ENCODE measurements at places on chromosomes 2 and 18.
A peak's percentile ranks its signal among the peaks of the same experiment; 100 is the strongest.

- H3K36me3 ChIP-seq = peaks cover 12% of the 10 kb centered on the region
- peaks cover 8% of the 10 kb centered on the region for H3K4me1 ChIP-seq
- DNase-seq = no peak
- H3K27me3 ChIP-seq = no peaks in the 10 kb centered on the region
- H3K27ac ChIP-seq = no peak overlapping the region
Measured at GRCh38 chr2:54271843-54272627, 16.0 kb upstream of the TSPYL6 start.

DNA sequence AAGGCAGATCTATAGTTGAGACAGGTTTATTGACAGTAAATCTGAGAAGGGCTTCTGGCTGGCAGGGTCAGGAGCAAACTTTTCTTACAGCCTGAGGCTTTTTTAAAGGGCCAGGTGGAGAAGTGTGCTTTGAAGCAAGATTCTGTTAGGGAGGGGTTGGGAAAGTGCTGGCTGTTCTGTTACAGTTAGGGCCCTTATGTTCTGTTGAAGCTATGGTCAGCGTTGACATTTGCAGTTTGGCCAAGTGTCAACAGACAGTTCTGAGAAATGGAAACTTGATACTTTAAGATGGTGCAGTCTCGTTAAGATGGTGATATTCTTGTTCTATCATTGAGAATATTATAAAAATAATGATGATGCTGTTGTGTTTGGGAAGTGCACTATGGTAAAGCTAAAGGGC is 154.2 kb downstream of the RDH14 start:
- no peak overlapping the region for H3K4me3 ChIP-seq
- no peaks in the 10 kb centered on the region for H3K36me3 ChIP-seq
- no peak for DNase-seq

GRCh38 chr18:2540575-2540974 is 30.7 kb downstream of the METTL4 start:
- H3K4me1 ChIP-seq = no peaks in the 10 kb centered on the region
- H3K36me3 ChIP-seq = peaks cover 5% of the 10 kb centered on the region
- H3K4me3 ChIP-seq = no peak overlapping the region
- no peaks in the 10 kb centered on the region for H3K27me3 ChIP-seq
- H3K27ac ChIP-seq = no peak overlapping the region
- no peak for DNase-seq

GRCh38 chr2:156110890-156111289 is 221.6 kb downstream of the NR4A2 start:
- H3K4me3 ChIP-seq = no peak overlapping the region
- H3K36me3 ChIP-seq = no peaks in the 10 kb centered on the region
- peak; percentile 55 for DNase-seq

- H3K4me3 ChIP-seq = no peak overlapping the region
- H3K27ac ChIP-seq = no peak overlapping the region
- DNase-seq = no peak
Measured at GRCh38 chr2:110140401-110140800, 24.8 kb upstream of the MALL start.

GRCh38 chr2:236342951-236343350 is 78.7 kb upstream of the ASB18 start:
- H3K27ac ChIP-seq = no peak overlapping the region
- H3K27me3 ChIP-seq = peaks cover 2% of the 10 kb centered on the region
- DNase-seq = no peak
- H3K36me3 ChIP-seq = no peaks in the 10 kb centered on the region
- no peak overlapping the region for H3K4me3 ChIP-seq
